GM13977 (cell line): ENCODE measurements at places on chromosomes 16 and 17.

- DNase-seq, result no peak
Observed at GRCh38 chr17:31757097-31757496, 101.9 kb downstream of the COPRS start.

- no peak for DNase-seq
Observed at GRCh38 chr17:512926-513325, 160.3 kb upstream of the RPH3AL start.

- no peak for DNase-seq
Observed at GRCh38 chr17:62819511-62820221, 11.6 kb upstream of the MARCHF10 start.

GRCh38 chr16:88430524-88431446 lies 22.3 kb upstream of the ZFPM1 start:
- DNase-seq, result peak; percentile 89

DNA sequence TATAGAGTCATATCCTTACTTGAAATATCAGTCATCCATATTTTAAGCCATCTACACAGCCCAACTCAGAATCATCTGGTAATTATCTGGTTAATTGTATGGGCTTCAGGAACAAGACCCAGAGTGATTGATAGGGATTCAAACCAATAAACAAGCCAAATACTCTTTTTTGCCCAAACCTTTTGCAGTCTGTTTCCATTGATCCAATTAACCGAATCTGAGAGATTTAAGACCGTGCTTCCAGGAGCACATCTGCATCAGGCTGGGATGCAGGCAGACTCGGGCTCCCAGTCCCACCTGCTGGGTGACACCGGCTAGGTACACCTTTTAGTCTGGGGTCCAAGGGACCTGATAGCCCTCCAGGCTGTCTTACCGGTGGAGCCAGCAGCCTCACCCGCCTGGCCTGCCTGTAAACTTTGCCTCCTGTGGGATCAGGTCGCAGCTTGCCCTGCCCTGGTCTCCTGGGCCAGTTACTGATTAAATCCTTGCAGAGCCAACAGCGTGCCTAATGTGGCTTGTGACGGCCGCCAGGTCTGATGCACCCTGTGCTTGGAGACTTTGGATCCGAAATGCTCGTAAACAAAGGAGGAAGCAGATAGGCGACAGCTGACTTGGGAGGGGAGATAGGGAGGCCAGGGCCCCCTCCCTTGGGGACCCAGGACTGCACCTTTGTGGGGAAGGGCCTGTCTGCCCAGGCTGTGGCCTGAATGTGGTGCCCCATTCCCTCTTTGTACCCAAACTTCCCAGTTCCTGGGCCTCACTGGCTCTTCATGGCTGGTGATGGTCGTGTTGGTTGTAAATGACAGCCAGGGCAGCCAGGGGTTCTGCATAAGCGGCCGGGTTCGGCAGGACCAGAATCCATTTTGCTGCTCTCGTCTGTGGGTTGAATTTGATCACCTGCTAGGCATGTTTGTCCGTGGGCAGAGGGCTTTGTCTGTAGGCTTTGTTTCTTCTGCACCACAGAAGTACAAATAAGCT lies 3.8 kb downstream of the CMIP start:
- DNase-seq, result no peak

GRCh38 chr17:35212668-35213067 lies 18.5 kb upstream of the SLC35G3 start:
- DNase-seq, result no peak

- DNase-seq, result no peak
Observed at GRCh38 chr17:21272881-21273792, 11.4 kb upstream of the MAP2K3 start.

DNA sequence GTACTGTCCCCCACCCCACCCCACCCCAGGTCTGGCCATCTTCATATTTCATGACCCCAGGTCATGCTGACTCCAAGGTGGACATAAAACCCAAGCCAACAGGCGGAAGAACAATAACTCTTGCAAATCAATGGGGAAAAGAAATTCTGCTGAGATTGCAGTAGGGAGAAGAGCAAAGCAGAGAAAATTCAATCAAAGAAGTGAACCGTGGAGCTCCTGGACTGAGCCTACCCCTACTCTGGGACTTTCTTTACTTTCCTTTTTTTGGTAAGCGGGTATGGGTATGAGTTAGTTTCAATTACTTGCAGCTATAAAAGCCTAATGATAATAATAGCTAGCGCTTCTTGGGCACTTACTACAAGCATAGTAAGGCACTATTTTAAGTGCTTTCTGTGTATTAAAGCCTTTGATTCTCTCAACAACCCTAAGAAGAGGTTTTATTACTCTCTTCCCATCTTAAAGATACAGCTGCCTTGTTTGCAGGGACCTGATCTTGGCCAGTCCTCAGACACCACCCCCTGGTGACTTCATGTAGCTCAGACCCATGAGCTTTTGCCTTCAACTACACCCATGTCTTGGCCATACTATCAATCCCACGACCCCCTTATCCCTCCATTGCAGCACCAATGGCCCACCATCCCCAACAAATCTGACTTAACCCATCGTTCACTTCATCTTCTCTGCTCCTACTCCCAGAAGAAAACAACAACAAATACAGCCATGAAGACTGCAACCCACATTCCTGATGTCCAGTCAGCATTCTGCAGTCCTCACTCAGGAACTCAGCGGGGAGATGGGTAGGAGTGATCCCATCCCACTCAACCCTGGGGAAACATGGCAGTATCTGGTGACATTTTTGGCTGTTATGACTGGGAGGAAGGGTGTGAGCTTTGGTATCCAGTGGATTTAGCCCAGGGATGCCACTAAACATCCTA lies 4.4 kb downstream of the GGA2 start:
- no peak for DNase-seq

- no peak for DNase-seq
Observed at GRCh38 chr16:9081158-9081557, 10.3 kb upstream of the HAPSTR1 start.

GRCh38 chr17:27489045-27489715 lies 32.9 kb downstream of the KSR1 start:
- no peak for DNase-seq

DNA sequence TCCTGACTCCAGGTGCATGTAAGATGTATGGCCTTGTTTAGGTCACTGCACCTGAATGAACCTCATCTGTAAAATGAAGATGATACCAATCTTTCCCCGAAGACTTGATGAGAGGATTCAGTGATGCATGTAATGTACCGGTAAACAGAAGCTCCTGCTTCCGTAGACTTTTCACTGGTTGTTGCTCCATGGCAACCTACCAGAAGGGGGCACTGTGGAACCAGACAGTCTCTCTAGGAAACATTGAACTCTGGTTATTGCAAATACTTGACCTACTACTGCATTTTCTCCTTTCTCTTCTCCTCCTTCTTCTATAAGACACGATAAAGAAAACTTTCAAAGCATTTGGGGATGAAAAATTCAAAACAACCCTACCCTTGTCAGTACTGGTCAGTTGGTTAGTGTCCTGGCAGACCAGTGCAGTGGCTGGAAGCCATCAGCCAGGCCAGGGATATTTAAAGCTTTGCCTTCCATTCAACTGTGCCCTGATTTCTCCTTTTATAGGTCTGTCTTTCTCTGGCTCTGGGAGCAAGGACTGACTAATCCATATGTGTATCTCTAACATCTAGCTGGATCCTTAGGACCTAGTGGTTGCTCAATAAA lies 667.4 kb upstream of the SALL1 start:
- peak; percentile 36 for DNase-seq

GRCh38 chr16:76226011-76226410 lies 51.2 kb upstream of the CNTNAP4 start:
- no peak for DNase-seq

DNA sequence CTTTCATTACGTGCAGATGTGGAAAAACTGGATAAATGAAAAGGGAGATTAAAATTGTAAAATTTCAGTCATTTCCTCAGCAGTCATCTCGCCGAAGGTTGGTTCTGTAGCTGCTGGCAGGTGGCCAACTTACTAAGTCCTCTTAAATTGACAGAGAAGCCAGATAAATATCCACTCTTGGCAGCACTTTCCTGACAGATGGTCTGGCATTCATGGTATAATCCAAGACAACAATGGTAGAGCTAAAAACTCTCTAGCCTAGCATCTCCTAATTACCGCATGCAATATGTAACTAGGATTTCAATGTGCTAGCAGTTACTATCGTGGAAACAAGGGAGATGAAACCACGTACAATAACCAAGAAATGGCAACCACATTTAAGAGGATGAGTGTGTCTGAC lies 306.3 kb downstream of the CNTNAP4 start:
- DNase-seq, result no peak

- DNase-seq, result no peak
Observed at GRCh38 chr17:36600465-36600864, 918 bp upstream of the MRM1 start.

DNA sequence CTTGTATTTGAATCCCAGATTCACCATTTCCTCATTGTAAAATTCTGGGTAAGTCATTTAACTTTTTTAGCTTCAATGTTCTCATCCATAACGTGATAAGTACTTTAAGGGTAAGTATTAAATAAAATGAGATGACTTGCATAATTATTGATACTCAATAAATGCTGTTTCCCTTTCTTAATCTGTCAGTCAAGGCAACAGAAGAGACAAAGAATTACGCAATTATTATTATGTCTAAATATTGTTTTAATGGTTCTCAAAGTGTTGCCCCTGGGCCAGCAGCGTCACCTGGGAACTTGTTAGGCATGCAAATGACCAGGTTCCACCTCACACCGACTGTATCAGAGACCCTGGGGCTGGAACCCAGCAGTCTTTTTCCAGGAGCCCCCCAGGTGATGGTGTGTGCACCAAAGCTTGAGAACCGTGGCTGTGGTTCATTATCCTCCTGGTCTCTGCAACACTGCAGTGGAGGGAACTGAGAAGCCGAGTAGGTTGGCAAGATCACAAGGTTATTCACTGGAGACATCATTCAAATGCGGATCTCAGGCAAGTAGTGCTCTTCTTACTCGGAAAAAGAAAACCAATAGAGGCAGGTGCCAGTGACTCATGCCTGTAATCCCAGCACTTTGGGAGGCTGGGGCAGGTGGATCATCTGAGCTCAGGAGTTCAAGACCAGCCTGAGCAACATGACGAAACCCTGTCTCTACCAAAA lies 43.5 kb downstream of the LYRM9 start:
- no peak for DNase-seq

DNA sequence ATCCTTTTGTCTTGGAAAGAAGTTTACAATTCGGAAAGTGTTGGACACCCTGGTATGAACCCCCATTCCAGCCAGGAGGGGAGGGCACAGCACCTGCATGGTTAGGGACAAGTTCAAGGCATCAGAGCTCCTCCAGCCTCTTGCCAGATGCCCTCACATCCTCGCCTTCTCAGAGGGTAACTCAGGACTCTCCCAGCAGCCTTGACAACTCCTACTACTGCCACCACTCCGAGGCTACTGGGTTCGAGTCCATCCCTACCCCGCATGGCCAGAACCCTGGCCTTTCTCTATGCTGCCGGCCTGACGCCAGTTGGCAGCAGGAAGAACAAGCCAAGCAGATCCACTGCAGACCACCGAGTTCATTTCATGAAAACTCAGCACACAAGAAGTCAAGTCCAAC lies 34.1 kb downstream of the AXIN2 start:
- no peak for DNase-seq

DNA sequence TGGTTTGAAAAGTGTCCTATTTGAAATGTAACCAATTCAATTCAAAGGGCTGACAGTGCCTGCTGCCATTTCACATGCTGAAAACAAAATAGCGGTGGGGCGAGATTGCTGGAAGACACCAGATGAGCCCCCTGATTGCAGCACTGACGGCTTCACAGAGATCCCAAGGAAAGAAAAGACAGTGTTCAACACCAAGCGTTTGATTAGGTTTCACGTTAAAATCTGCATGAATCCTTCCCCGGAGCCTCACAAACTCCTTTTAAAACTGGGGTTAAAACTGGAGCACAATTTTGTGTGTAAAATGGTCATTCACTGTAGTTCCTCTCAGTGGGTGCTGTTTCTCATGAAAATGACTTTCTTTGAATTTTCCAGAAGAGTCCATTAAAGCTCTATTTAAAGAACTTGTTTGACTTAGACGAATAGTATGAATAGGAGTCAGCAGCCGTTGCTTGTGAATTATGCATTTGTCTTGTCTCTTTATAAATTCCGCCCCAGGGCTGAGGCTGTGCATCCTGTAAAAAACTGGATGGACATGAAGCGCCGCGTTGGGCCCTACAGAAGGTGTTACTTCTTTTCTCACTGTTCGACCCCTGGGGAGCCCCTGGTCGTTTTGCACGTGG lies 8.8 kb downstream of the MLYCD start:
- no peak for DNase-seq
